ENCODE measurements at places on chromosomes 1 and 21.
A peak's percentile ranks its signal among the peaks of the same experiment; 100 is the strongest.

- DNase-seq, result no peak
These were observed 2.2 kb upstream of the FOXD3 start for GRCh38 chr1:63320022-63320721.

- no peak for DNase-seq
These were observed 135.1 kb upstream of the RAB4A start for GRCh38 chr1:229135773-229136172.

DNA sequence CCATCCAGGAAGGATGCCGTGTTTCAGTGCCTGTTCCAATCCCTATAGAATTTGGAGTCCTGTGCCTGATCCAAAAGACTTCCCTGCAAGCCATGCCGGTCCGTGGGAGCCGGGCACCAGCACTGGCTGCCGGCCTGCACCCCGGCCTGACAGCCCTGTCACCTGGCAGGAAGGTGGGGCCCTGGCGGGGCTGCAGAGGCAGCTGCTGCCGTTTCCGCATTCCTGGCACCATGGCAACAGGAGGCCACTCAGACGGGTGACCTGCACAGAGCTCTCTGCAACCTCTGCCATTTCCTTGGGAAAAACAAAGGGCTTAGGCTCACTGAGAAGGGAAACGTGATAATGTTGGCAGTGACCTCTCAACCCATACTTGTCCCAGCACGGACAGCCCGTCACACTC is 63.2 kb upstream of the TMEM51 start:
- peak; percentile 31 for DNase-seq

GRCh38 chr1:41661428-41662060 is 177.1 kb upstream of the EDN2 start:
- peak; percentile 72 for DNase-seq

DNA sequence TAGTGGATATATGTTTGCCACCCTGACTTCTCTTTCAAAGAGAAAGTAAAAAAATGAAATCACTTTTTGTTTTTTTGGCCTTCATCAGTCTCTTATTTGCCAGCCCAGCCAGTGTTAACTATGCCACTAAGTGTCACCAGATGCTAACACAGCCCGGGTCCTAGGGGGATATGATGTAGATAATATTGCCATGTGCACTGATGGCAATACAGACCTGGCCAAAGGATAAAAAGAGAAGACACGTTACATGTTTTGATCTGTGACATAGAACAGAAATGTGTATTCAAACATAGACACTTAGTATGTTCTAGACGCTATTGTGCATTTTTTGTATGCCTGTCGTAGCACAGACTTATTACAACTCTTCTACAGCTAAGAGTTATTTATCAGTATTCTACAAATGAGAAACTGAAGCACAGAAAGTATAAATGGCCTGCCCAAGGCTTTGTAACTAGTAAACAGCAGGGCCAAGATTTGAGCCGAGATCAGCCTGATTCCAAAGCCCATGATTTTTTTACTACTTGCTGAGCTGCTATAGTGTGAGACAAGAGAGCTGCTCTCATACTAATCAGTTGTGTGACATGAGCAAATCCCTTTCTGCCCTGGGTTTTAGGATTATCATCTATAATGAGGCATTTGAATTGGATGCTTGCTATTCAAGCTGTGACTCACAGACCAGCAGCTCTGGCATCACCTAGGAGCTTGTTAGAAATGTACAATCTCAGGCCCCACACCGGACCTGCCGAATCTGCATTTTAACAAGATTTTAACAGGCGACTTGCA is 6.3 kb downstream of the LRRC53 start:
- peak; percentile 18 for DNase-seq

DNA sequence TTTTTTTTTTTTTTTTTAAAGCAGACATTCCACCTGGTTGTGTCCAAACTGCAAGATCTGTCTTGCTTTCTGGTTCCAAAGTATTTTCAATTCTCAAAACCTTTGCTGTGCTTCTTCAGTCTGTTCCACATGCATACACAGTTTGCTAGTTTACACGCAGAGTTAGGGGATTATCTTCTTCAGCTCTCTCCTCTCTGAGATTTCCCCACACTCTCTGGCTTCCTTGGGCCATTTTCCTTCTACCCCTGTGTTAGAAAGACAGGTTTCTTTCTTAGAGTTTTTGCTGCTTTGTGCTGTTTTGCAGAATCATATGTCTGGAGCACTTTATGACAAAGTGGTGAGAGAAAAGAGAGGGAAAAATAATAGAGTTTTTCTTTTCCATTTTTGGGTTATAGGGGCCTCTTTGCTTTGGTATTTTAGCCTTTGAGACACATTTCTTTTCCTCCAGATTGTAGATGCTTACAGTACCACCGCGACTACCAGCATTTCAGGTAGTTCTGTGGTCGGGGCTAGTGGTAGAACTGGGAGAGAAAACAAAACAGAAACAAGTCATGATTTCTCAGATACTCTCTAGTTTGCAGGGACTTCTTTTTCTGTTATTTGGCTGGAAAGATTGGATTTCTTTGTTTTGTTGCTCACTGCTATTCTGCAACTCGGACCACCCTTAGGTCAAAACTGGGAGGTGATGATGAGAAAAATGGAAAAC is 66.3 kb downstream of the RABGAP1L start:
- no peak for DNase-seq

DNA sequence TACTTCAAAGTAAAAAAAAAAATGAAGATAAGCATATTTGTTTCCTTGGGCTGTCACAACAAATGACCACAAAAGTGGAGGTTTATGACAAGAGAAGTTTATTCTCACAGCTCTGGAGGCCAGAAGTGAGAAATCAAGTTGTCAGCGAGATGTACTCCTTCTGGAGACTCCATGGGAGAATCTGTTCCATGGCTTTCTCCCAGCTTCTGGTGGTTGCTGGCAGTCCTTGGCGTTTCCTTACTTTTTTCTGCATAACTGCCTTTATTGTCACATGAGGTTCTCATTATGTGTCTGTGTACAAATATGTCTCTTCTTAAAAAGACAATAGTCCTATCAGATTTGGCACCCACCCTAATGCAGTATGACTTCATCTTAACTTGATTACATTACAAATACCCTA is 398.3 kb downstream of the KCNT2 start:
- DNase-seq, result no peak

DNA sequence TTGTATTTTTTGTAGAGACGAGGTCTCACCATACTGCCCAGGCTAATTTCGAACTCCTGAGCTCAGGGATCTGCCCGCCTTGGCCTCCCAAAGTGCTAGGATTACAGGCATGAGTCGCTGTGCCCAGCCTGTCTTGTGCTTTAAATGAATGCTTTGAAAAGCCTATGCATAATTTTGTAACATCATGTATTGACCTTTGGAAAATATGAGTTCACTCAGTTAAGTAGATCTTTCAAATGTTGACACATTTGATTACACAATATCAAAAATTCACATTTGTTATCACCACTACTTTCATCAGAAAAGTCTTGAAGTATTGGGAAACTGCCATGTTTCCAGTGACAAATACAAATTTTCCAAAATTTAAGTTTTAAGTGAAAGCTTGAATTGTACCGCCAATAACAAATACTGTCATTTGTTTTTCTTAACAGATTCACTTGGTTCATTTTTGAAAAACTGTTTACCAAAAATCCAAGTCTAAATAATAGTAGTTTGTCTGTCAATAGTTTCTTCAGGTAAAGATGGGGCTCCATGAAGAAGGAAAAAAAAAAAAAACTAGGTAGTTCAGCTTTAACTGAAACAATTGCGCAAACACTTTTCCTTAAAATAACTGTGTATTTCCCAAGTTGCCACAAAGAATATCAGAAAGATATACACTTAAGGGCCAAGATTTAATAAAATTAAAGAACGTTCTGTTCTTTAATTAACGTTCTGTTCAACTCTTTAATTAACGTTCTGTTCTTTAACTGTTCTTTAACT is 233.2 kb upstream of the NR5A2 start:
- DNase-seq, result no peak

GRCh38 chr1:21317690-21318043 is 27.4 kb upstream of the ECE1 start:
- no peak for DNase-seq

- no peak for DNase-seq
These were observed 40.6 kb downstream of the NVL start for GRCh38 chr1:224289396-224289795.

DNA sequence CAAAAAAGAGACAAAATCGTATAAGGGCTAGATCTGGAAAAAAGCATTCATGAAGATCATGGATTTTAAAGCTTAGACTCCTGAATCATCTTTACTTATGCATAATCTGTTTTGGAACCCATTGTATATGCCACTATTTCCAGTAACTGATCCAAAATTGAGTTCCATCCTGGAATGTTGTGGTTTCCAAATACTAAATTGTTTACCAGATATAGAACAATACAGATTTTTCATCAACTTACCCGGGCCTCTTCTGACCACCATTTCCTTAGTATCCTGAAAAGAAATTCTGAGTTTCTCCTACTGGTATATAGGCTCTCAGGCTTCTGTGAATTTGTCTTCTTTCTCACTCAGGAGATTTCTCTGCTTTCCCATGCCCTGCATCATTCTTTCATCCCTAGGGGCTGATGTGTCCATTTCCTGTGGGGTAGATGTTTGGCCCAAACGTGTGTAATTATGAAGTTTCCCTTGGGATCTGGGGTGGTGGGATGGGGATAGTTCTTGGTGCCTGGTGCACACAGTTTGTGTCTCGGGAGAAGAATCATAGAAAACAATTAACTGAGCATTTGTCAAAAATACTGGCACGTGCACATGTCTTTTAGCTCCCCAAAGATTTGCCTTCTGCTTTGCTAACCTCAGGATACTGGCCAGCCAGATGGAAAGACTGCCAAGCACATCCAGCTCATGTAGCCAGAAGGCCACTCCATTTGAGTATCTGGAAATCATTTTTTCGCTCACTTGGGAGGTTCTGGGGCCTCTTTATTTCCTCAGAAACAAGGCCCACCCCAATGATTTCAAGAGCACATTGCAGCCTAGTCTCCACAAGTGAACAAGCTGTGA is 127.8 kb downstream of the NTMT2 start:
- no peak for DNase-seq

- DNase-seq, result no peak
These were observed 550.6 kb downstream of the MATN1 start for GRCh38 chr1:30172757-30173156.

- DNase-seq, result peak; percentile 3
These were observed 254.9 kb downstream of the RHOU start for GRCh38 chr1:228989992-228990827.

DNA sequence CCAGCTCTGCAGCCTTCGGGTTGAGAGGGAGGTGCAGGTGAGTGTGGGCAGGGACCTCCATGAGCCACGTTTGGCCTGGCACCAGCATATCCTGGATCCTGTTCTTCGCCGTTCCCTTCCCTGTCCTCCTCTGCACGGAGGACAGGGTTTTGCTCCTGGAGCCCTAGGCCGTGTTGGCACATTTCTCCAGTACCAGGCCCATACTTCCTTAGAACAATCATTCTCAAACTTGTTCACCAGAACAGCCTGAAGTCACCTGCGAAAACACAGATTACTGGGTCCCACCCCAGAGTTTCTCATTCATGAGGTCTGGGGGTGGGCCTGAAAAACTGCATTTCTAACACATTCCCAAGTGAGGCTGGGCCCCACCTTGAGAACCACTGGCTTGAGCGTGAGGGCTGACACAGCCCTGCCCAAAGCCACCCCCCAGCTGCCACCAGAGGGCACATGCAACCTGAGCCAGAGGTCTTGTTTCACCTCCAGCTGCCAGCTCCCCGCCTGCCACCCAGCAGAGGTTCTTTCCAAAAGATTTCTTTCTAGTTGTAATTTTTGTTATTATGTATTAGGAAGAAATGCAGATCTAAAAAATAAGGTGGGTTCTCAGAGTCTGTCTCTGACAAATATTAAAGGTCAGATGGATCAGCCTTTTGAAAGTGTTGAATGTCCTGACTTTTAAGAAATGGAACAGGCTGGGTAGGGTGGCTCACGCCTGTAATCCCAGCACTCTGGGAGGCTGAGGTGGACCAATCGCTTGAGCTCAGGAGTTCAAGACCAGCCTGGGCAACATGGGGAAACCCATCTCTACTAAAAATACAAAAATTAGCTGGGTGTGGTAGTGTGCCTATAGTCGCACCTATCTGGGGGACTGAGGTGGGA is 39.6 kb upstream of the LDLRAP1 start:
- DNase-seq, result no peak

DNA sequence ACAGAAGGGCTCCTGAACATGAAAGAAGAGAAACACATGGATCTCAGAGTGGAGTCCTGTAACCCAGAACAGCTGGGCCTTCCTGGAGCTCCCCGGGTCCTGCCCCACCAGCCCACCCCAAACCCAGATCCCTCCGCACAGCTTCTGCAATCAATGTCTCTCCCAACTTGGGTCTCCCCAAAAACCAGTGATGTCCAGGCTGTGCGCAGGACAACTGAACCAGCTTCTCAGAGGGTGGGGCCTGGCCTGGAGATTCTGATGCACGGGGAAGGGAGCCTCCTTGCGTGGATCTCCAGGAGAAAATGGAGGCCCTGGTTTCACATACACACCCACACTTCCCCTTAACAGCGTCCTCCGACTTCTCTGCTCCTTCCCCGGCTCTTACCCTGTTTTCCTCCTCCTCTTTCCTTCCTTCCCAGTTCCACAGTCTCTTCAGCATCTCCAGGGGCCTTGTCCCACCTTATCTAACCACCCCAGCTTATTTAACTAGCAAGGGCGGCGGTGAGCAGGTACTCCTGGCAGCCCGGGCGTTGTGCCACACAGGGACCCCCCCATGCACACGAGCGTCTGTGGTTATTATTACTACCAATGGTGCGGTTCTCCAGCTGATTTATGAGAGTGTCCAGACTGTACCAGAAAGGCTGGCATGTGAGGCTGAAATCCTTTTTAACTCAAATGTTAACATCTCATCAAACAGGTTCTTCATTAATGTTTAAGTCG is 11.2 kb upstream of the MX2 start:
- DNase-seq, result no peak

DNA sequence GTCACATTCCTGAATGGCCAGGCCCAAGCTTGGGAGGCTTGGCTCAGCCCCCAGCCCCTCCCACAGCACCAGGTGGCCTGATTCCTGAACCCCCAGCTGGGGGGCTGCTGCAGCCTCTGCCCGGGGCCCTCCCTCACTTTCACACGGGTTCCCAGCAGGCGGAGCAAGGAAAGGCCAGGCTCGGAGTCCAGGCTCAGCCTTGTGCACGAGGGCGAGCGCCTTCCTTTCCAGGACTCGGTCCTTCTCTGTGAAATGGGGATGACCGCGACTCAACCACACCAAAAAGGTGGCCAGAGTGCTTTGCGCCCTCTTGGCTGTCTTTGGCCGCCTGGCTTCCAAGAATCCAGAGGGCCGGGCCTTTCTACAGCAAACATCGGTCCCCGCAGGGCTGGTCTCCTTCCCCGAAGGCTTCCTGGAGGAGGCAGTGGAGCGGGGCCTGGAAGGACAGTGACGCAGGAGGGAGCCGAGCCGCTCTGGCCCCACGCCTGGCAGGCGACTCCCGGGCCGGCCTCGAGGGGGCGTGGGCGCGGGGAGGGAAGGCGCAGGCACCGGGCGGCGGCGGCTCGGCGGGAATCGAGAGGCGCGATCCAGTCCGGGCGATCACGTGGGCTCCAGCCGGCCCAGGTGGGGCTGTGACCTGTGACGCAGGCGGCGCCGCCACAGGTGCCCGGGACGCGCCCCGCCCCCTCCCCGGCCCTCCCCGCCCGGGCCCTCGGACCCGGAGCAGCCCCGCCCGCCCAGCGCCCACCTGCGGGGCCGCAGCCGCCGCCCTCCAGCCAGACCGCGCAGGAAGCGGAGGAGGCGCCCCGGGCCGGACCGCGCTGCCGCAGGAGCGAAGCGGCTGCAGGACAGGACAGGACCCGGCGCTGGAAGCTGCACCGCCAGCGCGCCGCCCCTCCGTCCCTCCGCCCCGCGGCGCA is at the start of gene ARHGEF16:
ARHGEF16 (plus strand) TSS at position 775 of the 920 bp plus-strand sequence. CDS start 8,420 bp downstream, outside the sequence.
- DNase-seq, result peak; percentile 70

Measured in NCI-H748 treated with DMSO at 0.1 percent for 48 hours (cell line).